ENCODE measurements at places on chromosomes 6 and 20.

- DNase-seq: no peak
Observed at GRCh38 chr6:30915591-30915946, 1.5 kb downstream of the VARS2 start.

DNA sequence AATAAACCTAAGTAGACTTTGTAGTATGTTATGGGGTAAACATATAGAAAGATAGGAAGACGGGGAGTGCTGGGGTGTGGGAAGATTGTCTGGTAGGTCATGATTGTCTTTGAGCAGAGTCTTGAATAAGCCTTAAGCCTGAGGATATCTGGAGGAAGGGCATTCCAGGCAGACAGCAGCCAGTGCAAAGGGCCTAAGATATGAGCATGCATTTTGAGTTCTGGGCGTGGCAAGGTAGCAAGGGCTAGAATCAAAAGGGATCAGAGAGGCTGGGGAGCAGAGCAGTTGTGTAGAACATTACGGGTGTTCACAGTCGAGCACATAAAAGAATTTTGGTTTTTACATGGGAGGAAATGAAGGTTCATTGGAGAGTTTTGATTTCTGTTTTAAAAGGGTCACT lies 14.3 kb downstream of the BICRAL start:
- DNase-seq: no peak

GRCh38 chr6:125296471-125296870 lies 5.3 kb downstream of the HDDC2 start:
- no peak for DNase-seq

DNA sequence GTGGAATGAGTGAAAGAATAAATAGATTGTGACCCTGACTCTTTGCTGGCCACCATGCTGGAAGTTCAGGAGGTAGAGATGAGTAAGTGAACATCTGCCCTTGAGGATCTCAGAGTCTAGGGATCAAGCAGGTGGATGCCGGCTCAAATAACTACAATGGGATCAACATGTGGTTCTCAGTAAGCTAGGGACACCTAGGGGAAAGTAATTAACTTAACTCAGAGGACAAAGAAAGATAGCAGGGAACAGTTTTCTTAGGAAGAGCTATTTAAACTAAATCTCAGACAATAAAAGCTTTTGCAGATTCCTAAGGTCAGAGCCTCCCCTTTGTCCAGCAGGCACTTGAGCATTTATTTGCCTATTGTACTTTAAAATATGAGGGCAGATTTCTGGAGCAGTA lies 29.1 kb downstream of the SLC13A3 start:
- no peak for DNase-seq

DNA sequence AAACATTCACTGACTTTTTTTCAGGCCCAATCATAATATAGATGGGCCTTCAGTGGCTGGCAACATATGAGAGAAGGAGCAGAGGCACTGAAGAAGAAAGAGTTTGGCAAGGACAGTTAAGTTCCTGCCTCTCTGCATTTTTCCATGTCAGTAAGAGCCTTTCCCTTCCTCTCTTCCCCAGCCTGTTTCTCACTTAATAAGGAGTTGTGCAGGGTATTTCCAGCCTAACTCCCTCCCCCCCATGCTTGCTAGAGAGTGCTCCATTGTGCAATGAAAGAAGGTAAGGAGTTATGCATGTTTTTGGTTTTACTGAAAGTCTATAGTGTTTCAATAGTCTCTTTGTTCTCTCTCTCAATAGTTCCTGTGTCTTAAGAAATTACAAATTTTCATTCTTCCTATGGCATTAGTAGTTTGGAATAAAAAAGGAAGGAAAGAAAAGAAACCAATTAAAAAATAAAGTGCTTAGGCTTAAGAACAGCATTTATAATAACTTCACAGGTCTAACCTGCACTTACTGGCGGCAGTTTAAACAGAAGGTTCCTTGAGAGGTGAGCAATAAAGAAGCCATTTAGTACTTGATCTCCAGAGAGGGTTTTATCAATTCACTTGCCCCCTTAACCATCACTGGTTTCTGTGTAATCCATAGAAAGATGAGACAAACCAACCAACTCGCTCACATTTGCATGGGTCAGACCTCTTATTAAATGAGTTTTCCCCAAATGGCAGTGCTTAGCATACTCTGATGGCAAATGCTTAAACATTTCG lies 251.1 kb downstream of the PTPRT start:
- DNase-seq: no peak

DNA sequence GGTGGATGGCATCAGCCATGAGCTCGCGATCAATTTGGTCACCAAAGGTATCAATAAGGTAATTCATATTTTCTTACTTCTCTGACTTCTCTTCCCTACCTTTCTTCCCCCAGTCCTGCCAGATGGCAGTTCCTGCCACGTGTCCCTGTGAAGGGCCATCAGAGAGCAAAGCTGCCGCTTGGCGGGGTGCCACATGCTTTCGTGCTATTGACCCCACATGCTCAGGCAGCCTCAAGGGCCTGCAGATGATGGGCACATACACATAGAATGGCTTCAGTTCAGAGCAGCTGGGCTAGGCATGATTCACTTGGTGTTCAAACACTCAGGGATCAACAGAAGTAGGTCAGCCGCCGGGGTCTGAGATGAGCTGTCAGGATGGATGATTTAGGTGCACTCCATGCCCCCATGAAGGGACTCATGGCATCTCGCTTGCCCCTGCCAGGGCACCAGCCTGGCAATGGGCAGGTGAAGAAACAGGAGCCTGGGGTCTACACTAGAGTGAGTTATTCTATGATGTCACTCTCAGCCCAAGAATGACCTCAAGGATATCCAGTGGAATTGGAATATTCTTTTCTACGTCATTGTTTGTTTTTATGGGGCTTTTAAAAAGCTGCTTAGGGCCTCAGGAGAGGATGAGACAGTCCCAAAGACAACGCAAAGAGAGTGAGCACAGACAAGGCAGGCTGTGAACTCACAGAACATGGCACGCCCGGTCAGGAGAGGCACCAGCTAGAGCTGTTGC lies 25.5 kb downstream of the BANF2 start:
- no peak for DNase-seq

DNA sequence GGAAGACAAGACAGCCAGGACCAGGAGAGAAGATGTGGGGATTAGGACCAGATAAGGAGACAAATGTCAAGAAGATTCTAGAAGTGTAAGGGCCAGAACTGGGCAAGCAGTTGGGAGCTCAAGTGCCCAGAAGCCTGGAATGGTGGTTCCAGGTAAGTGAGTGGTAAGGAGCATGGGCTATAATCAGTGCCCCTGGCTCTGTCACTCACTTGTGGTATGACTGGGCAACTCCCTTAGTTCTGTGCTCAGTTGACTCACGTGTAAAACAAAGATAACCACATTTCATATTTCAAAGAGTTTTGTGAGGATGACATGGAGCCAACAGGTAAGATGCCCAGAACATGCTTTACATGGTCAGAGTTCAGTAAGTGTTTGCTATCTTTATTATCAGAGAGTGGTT lies 11.2 kb downstream of the CCDC167 start:
- peak; percentile 32 for DNase-seq

GRCh38 chr6:116366740-116367275 lies 3.9 kb upstream of the DSE start:
- no peak for DNase-seq

- DNase-seq: no peak
Observed at GRCh38 chr6:169589699-169590257, 112.1 kb downstream of the WDR27 start.

DNA sequence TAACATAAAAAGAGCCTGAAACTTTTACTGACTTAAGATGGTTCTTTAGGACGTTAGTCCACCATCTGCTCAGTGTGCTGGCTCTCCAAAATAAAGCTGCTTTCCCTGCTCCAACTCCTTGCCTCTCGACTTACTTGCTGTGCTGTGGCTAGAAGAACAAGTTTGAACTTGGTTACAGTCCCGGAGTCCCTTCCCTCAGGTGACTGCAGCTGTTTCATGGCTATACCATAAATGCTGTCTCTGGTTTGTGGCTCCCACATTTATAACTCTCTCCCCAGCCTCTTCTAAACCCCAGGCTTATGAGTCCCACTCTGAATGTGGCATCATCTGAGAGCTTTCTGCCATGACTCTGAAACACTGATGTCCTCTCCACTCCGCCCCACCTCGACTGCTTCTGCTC lies 306.4 kb upstream of the PRND start:
- DNase-seq: no peak

DNA sequence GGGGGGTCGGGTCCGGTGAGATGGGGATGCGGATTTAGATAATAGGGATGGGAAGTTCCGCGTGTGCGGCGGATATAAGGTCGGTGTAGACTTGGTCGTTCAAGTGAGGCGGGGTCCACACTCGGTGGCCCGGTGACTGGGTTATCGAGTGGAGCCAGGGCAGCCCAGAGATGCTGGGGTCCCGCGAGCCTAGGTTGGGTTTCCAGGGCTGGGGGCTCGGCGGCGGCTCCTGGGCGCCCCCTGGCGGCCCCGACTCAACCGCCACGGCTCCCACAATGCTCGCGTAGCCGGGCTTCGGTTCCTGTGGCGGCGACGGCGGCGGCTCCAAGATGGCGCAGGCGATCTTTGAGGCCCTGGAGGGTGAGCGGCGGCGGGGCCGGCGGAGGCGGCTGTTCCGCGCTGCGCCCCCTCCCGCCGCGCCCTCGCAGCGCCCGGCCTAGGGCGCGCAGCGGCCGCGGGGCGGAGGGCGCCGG lies at the start of gene ZNF341:
TSS of gene ZNF341 (plus strand) at position 304 of the 473 bp plus-strand sequence. CDS start at position 330, 26 bp downstream.
- DNase-seq: peak; percentile 90
